ENCODE measurements at places on chromosomes 3 and 15.

DNA sequence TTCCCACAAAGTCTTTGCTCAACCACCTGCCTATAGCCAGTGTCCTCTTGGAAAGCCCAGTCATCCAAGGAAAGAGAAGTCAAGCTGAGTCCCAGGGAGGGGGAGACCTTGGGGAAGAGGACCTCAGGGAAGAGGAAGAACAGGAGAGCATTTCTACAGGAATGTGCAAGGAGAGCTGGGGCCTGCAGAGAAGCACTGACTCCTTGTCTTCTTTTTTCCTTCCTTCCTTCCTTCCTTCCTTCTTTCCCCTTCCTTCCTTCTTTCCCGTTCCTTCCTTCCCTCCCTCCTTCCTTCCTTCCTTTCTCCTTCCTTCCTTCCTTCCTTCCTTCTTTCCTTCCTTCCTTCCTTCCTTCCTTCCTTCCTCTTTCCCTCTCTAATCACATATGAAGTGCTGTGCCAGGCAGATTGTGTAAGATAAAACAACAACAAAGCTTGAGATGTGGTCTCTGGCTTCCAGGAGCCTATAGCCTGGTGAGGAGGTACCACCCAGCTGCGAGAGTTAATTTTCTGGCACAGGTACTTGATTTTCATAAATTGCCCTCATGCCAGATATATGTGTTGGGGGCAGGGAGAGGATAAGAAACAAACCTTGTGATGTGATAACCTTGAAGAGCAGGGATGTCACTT lies 70.0 kb downstream of the NOX5 start:
- DNase-seq, result no peak

DNA sequence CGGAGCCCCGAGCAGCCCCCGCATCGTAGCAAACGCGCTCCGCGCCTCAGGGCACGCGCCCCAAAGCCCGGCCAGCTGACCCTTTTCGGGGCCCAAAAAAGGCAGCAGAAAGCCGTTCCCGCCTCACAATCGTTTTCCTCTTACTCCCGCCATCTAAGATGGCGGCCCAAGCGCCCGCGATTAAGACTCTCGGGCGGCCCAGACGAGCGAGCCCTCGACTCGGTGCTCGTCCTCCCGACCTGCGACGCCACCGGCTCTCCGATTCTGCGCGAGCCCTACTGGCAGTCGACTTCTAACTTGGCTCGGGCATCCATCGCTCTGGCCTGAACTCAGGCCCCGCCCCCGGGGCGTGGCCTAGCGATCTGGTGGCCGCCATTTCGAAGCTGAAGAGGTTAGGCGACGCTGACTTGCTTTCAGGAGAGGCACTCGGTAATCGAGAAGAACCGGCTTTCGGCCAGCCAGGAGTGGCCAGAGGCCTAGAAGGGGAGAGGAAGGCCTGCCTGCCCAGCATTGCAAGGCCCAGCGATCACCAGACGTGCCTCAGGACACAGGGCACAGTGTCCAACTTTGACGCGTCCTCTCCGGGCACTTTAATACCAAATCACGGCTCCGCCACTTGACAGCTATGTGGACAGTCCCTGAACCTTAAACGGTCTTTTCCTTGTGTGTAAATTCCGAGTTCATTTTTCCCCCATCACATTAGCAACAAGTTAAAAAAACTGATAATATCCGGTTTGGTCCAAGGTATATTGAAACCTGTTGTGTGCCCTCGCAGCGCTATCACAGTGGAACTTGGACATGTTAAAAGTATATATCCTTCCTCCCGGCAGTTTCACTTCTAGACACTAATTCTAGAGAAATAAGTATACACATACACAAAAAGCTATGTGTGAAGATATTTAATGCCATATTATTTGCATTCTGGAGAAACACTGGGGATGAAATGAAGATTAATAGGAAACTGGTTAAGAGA lies at the start of gene RAF1:
RAF1 (minus strand) TSS at position 182 of the 973 bp plus-strand sequence. CDS start 45,396 bp downstream, outside the sequence.
- peak; percentile 98 for DNase-seq

DNA sequence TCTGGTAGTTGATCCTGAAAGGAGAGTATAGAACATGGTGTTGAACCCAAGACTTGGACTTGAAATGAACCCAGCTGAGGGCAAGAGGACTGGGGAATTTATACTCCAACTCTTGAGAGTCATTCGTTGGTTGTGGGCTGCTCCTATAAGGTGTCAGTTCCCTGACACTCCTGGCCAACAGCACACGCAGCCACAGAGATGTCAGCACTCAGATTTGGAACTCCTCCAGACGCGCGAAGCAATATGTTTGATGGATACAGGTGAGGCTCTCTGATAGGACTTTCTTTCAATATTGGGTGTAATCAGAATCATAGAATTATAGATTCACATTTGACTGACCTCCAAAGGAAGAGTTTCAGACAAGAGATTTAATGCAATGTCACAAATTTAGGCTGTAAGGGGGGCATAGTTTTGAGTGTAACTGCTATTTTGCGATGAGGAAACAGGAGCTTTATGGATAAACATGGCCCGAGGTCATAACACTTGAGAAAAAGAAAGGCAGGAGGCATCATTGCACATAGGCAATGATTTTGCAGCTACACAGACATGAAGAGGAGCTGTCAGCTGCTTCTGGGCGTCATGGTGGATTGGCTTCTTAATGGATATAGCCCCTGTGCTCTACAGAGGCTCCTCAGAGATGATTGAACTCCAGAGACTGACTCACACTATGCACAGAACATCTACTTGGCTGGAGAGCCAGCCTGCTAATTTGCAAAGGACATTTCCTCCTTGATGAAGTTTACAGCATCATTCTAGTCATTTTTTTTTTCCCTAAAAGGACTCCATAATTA lies 569.2 kb upstream of the RGMA start:
- no peak for DNase-seq

DNA sequence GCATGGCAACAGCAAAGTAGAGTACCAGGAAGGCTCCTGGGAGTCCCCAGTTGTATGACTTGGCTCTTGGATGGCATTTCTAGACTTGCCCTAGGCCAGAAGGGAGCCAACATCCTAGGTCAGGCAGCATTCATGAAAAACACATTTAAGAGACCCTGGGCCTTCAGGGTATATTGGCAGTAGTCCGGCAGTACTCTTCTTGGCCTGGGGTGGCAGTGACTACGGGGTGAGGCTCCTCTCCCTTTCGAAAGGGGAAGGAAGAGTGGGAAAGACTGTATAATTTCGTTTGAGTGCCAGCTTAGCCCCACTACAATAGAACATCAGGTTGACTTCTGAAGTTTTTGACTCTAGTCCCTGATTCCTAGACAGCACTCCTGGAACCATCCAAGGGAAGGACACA lies 136.4 kb downstream of the ZIC4 start:
- DNase-seq, result no peak

GRCh38 chr3:15753056-15753710 lies 44.6 kb downstream of the ANKRD28 start:
- DNase-seq, result no peak

- no peak for DNase-seq
These were observed 62.8 kb upstream of the C3orf80 start for GRCh38 chr3:160162440-160162839.

DNA sequence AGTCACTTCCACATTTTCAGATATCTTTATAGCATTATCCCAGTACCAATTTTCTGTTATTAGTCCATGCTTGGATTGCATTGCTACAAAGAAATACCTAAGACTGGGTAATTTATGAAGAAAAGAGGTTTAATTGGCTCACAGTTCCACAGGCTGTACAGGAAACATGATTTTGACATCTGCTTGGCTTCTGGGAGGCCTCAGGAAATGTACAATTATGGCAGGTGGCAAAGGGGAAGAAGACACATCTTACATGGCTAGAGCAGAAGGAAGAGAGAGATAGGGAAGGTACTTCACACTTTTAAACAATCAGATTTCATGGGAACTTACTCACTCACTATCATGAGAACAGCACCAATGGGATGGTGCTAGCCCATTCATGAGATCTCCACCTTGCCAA lies 172.3 kb upstream of the GPR149 start:
- DNase-seq, result peak; percentile 1

DNA sequence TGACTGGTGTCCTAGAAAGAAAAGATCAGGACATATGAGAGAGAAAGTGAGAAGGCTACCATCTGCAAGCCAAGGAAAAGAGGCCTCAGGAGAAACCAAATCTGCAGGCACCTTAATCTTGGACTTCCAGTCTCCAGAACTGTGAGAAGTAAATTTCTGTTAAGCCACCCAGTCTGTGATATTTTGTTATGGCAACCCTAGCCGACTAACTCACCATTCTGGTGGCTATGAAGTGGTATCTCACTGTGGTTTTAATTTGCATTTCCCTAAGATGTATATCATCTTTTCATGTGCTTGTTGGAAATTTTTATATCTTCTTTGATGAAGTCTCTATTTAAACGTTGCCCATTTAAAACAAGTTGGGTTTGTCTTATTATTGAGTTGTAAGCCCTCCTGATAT lies 40.6 kb downstream of the ILDR1 start:
- peak; percentile 27 for DNase-seq

DNA sequence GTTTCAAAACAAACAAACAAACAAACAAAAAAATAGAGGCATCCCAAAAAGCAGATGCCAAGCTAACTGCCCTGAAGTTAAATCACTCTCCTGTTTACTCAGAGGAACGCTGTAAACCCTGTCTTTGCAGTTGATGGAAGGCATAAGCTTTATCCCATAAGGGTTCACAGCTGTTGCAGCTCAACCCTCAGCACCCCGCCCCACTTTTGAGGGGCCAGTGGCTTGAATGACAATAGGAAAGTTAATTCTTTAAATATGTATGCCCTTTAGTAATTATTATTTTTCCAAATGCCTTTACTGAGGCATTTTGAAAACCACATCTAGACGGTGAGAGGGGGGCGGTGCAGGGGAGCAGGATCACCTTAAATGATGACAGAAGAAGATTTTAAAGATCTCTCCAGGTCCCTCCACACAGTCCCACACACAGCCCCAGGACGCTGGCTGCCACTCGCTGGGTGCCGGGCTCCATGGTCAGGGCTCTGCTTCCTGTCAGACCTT lies 272.1 kb downstream of the FAM43A start:
- DNase-seq, result no peak

- no peak for DNase-seq
These were observed 70.2 kb downstream of the FAM43A start for GRCh38 chr3:194755671-194756459.

- no peak for DNase-seq
These were observed 455 bp upstream of the ABHD17C start for GRCh38 chr15:80694611-80695098.

- no peak for DNase-seq
These were observed 174.8 kb upstream of the BHLHE40 start for GRCh38 chr3:4804161-4805058.

DNA sequence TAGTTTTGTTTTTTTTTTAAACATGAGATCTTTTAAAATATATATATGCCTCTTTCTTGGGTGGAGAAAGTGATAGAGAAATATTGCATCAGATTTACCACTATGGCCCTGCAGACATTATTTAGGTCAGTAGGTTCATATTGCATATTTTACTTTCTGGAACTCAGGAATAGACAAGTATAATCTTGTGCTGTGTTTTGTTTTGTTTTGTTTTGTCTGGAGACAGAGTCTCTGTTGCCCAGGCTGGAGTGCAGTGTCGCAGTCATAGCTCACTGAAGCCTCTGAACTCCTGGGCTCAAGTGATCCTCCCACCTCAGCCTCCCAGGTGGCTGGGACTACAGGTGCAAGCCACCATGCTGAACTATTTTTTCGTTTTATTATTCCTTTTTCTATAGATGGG lies 21.5 kb upstream of the DUT start:
- DNase-seq, result no peak

- DNase-seq, result no peak
These were observed 17.1 kb downstream of the LRRC28 start for GRCh38 chr15:99268431-99268830.

GRCh38 chr3:47162697-47163168 lies 1.2 kb downstream of the SETD2 start:
- peak; percentile 75 for DNase-seq

DNA sequence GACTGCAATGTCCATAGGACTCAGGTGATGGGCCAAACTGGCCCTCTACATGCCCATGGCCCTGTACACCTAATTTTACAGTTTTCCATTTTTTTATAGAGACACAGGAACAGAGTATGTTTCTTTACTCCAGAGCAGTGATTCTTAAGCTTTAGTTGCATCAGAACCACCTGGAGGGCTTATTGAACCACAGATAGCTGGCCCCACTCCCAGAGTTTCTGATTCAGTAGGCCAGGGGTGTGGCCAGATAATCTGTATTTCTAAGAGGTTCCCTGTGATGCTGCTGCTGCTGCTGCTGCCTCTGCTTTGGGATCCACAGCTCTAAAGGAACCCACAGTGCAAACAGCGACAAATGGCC lies 5.1 kb downstream of the RBP1 start:
- DNase-seq, result peak; percentile 27

DNA sequence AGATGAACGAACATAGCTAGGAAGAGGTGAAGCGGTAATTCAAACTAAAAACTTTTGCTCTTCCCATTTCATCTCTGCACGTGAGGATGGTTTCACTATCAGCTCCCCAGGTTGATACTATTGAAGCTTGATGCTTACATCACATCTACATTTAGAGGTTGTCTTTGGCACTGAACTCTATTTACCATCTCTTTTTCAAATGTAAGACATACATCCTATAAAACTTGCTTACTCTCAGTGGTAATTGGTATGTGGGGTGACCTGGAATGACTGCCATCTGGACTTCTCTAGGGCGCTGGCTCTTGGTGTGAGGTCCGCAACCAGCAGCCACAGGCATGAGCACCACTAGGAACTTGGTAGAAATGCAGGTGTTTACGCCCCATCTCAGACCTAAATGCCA lies 118.1 kb downstream of the AKAP13 start:
- no peak for DNase-seq

- DNase-seq, result no peak
These were observed 23.6 kb downstream of the HEG1 start for GRCh38 chr3:125032100-125032643.

- DNase-seq, result peak; percentile 48
These were observed 740 bp upstream of the NSMCE3 start for GRCh38 chr15:29270169-29270955.

- DNase-seq, result no peak
These were observed 431.6 kb upstream of the RASGRP1 start for GRCh38 chr15:38996111-38996631.

DNA sequence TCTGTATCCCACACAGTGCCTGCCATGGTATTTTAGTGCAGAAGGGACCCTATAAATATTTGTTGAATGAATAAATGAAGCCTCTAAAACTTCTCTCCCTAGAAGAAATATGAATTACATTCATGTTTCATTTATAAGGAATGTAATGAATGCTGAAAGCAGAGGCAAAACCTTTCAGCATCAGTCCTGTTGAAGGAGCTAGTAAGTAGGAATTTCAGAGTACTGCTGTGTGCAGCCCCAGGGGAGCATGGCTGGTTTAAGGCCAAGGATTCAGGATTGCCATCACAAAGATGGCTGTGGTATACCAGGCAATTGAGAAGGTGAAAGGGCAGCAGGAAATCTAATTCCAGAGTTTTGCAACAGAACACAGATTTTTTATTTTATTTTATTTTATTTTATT lies 1131.4 kb downstream of the IGSF11 start:
- DNase-seq, result no peak

- no peak for DNase-seq
These were observed 66.0 kb upstream of the ARL8B start for GRCh38 chr3:5056111-5056391.
